ENCODE measurements at places on chromosomes 5 and 9.

GRCh38 chr9:136720251-136720897, 8.0 kb downstream of the DIPK1B start:
- DNase-seq = no peak

GRCh38 chr9:84436386-84437109, 96.0 kb upstream of the SLC28A3 start:
- DNase-seq = no peak

DNA sequence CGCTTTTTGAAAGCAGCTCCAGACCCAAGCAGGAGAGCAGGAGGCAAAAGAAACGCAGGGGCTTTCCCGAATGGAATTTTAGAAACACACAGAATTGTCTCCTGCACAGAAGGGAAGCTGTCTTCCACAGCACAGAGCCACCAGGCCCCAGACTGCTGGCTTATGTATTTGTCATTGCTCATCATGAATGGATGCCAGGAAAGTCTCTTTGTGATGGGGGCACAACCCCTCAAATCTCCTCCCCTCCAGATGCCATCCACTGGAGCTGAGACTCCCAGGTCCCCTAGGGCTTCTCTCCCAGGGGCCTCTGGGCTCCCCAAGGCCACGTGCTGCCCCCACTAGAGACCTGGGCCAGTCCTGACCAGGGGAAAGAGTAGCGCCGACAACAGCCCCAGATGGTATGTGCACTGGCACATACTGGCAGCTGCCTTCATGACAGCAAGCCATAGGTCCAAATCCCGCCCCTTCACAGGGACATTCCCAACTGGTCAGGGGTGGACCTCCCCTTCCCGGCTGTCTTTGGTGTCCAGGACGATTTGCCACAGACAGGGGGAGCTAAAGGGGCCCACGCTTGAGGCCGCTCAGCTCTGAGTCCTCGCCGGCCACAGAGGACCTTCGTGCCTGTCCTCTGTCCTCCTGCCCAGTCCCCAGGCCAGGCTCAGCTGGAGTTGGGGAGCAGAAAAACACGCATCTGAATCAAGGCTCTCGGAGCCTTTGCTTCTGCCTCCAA, 127.8 kb downstream of the KCNIP1 start:
- no peak for DNase-seq

GRCh38 chr5:76040806-76041205, 42.4 kb upstream of the SV2C start:
- peak; percentile 5 for DNase-seq

DNA sequence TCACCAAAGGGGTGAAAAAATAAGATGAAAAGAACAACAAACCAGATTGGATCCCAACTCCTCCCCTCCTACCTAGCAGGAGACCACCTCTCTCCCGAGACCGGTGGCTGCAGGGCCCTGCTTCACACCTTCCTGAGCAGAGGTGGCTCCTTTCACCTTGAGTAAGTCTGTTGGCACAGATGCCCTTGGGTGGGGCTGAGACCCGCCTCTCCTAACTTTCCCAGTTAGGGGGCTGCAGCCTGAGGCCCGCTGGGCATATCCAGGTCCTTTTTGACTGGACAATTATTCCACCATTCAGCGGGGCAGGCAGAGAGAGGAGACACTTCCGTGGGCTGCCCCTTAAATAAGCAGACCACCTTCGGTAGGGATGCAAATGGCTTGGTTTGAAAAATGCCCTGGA, 1.3 kb downstream of the SLC25A48 start:
- no peak for DNase-seq

GRCh38 chr5:157280927-157281326, 15.0 kb downstream of the CYFIP2 start:
- DNase-seq = no peak

- DNase-seq = no peak
Observed at GRCh38 chr5:13632676-13633075, 311.8 kb downstream of the DNAH5 start.

DNA sequence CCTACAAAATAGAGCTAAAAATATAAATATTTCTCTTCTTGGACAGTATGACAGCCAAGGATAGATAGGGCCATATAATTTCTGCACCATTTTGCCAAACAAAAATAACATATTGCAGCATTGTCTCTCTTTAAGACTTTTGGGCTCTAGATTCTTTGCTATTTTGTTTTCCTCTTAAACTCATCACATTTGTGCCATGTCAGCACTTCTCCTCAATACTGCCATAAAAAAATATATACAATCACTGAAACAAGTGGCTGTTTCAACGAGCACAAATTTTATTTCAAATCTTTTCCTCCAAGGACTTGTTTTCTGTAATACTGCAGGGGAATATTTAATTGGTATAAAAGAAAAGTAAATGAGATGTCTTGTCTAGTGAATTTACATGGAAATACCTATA, 1570.0 kb upstream of the NUDT12 start:
- no peak for DNase-seq
